ENCODE measurements at places on chromosomes 7 and 10. TPM values are rescaled to one million over a fixed set of nuclear protein-coding genes. Genes with fewer than 3 reads are reported as not detected.

- DNase-seq: no peak
Observed at GRCh38 chr7:157775021-157775559, 438.3 kb downstream of the DNAJB6 start.

Gene DEPP1
- 0.28 TPM for total RNA-seq

GRCh38 chr7:131097662-131098376 lies 229.9 kb upstream of the MKLN1 start:
- DNase-seq: peak; percentile 41

GRCh38 chr7:158546214-158546613 lies 41.4 kb downstream of the PTPRN2 start:
- no peak for DNase-seq

- no peak for DNase-seq
Observed at GRCh38 chr10:42971251-42971599, 105.6 kb upstream of the RET start.

GRCh38 chr7:131839967-131840690 lies 283.7 kb upstream of the PODXL start:
- DNase-seq: no peak

DNA sequence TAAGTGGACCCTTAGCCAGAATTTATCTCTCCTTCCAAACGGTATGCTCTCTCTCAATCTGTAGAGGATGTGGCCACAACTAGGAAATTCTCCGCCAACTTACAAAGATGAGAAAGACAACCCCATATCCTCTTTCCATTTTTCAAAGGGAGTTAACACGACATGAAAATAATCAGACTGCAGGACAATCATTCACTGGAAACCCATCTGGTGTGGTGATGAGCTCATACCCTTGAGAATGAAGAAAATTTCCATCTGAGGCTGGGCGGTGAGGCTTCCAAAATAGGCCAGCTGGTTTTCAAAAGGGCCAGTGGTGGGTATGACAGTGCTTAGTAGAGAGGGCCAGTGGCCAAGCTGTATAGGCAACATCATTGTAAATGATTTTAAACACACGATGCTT lies 369.6 kb downstream of the FRMD4A start:
- no peak for DNase-seq

Gene BHLHA15
- total RNA-seq: 0.23 TPM

- DNase-seq: no peak
Observed at GRCh38 chr7:31098642-31099360, 46.7 kb downstream of the ADCYAP1R1 start.

GRCh38 chr10:188546-188945 lies 53.3 kb downstream of the ZMYND11 start:
- no peak for DNase-seq

DNA sequence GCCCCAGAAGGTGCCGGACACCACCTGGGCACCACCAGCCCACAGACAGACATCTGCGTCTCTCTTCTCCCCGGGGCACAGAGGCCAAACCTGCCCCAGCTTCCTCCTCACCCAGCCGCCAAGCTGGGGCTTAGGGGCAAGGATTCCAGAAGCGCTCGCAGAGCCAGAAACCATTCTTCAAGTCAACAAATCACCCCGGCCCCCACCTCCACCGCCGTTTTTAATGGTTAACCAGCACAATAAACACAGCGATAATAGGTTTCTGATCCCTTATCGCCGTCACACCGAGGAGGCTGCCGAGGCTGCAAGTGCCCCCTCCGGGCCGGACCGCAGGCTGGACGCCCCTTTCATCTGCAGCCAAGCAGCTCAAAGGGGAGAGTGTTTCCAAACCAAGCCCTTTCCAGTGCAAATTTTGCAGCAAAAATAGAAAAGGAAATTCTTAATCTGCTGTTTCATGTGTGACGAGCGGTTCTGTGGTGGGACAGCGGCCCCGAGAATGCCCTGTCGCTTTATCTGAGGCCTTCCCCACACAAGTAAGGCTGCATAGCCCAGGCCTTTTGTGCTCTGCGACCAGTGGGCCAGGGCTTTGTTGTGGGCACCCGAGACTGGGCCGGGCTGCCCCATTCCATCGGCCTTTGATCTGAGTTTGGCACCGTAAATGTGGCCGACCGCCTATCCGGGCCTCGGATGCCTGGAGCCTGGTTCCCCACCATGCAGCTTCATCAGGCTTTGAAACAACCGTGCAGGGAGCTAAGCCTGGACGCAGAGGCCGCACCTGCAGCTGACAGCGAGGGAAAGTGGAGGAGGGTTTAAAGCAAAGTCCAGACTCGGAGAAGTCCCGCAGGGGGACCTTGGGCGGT lies 83.2 kb downstream of the FOXL3 start:
- no peak for DNase-seq

- no peak for DNase-seq
Observed at GRCh38 chr7:102096706-102097427, 189.8 kb upstream of the SH2B2 start.

Gene RAPGEF5
- total RNA-seq: 1.5 TPM

GRCh38 chr7:105611856-105612775 lies 30.8 kb upstream of the EFCAB10 start:
- no peak for DNase-seq

Gene RTKN2
- 4.8 TPM for total RNA-seq

GRCh38 chr7:74380720-74381119 lies 73.0 kb upstream of the GTF2IRD1 start:
- no peak for DNase-seq

- no peak for DNase-seq
Observed at GRCh38 chr7:47715631-47716068, 133.7 kb upstream of the TNS3 start.

DNA sequence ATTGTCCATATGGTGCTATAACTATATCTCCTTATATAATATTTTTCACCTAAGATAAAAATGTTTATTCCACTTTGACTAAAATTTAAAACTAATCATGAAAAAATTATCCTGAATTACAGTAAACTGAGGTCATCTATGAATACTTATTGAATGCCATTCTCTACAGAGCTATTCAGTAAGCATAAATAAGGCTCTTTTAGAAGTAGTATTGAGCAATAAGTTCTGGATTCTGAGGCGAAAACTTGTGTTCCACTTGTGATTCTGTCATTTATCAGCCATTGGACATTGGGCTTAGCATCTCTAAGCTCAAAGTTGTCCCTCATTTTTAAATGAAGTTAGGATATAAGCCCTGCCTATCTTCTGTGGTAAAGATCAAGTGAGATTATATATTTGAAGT lies 130.8 kb downstream of the WNT2 start:
- DNase-seq: no peak

Gene WIPF3
- total RNA-seq: not detected

DNA sequence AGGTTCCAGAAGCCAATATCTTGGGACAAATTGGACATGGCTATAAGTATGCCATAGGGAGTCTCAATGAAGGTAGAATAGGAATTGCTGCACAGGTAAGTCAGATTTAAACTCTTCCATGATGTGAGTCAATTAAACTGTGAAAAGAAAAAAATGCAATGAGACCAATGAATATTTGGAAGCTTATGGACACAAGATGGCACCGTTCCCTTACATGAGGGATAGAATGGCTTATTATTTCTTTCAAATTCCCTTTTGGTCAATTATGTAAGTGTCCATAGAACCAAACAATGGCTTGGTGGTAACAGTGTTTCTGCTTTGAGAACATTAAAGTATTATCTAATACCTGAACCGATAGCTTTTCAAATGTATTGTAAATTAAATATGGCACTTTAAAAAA lies 35.6 kb downstream of the ACADSB start:
- no peak for DNase-seq

Gene CFAP43
- total RNA-seq: 0.09 TPM

Gene SORBS1
- total RNA-seq: 1.0 TPM

Gene ACSL5
- 32.0 TPM for total RNA-seq

DNA sequence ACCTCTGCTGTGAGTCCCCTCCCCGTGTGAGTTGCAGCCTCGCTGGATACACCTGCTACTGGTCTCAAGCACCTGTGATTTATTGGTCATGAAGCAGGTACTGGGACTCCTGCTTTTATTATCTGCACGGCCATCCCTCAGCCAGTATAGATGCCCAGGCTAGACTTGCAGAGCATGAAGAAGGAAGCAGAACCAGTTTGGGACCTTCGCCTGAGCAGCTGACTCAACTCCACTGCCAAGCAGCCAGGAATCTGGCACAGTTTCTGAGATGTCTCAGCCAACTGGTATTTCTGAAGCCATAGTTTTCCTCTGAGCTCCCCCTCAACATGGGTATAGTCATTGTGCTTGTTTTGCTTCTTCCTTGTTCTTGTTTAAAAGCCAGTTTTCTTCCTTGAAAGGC lies 28.0 kb upstream of the SLC39A12 start:
- DNase-seq: no peak

DNA sequence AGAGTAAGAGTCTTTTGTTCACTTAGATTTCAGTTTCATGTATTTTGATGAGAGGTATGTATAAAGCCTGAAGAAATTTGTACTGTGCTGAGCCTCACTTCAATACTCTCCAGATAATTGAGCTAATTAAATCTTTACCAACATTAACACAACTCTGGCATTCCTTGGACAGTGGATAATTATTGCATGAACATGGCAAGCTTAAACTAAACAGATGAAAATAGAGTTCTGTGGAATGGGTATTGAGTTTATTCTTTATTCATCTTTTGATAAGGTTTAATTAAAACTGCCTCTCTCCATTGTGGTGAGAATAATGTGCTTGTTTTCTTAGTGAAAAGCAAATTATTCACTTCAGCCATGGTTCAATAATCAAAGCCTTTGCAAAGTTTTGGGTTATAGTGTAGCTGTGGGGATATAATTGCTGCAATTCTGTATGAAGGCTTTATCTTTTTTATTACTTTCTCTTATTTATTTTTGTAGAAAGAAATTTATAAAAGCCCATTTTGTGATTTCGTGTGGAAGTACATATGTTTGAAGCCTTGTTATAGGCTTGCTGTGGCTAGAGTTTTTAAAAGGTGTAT lies 126.4 kb upstream of the FZD1 start:
- no peak for DNase-seq

Gene LIPK
- total RNA-seq: not detected

DNA sequence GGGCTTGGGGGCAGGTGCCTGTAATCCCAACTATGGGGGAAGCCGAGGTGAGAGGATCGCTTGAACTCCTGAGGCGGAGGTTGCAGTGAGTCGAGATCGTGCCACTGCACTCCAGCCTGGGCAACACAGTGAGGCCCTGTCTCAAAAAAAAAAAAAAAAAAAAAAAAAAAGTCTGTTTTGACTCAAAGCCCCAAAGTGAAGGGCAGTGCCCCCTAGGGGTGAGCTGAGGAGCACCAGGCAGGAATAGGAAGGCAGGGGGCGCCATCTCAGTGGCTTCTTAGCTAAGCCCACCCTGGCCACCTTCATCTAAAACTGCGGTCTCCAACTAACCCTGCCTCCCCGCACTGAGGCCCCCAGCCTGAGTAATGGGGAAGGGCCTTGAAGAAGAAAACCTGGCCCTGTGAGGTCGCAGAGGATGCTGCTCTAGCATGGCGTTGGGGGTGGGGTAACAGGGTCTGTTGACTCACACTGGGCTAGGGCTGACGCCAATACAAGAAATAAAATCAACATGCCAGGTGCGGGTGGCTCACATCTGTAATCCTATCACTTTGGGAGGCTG lies 9.8 kb downstream of the PODXL start:
- peak; percentile 79 for DNase-seq

GRCh38 chr10:109912335-109913281 lies 10.7 kb downstream of the XPNPEP1 start:
- DNase-seq: no peak

- DNase-seq: no peak
Observed at GRCh38 chr7:127375631-127376030, 16.9 kb downstream of the ZNF800 start.

- DNase-seq: peak; percentile 9
Observed at GRCh38 chr10:72702868-72703581, 11.1 kb downstream of the MCU start.

DNA sequence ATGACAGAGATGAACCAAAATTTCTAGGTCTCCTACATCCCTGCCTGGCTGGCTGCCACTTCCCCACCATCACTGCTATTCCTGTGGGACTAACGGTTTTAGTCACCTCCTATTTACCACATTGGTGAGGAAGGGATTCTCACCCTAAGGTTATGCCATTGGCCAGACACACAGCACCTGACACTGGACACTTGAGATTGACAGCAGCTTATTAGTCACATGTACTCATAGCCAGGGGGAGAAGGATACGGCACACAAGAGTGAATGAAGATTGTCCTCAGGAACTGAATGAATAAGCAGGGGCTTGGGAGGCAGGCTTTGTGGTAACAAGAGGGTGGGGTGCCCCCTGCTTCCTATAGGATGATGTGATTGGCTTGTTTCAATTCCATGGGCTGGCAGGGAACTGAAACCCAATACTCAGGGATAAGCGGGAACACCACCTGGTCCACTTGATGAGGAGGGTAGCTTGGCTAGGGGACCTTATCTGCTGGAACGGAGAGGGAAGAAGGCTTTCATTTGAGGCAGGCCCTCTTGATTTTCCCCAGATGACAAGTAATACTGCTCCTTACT lies 99.0 kb downstream of the SPAG6 start:
- no peak for DNase-seq

Gene PWWP2B
- 2.9 TPM for total RNA-seq

GRCh38 chr10:128137877-128138276 lies 11.7 kb upstream of the MKI67 start:
- no peak for DNase-seq

Gene ANKRD2
- total RNA-seq: not detected

Gene GOLGA7B
- total RNA-seq: 0.47 TPM

- peak; percentile 35 for DNase-seq
Observed at GRCh38 chr10:6204341-6205191, 1.8 kb downstream of the PFKFB3 start.

- DNase-seq: no peak
Observed at GRCh38 chr7:9023675-9024294, 590.4 kb downstream of the NXPH1 start.

GRCh38 chr10:51397695-51398094 lies 301.7 kb downstream of the CSTF2T start:
- DNase-seq: no peak

GRCh38 chr7:42274053-42274452 lies 37.0 kb upstream of the GLI3 start:
- no peak for DNase-seq

Gene CFTR
- not detected for total RNA-seq

Gene FGL2
- 0.16 TPM for total RNA-seq

Gene EGR2
- total RNA-seq: 53.9 TPM

Data from activated CD4-positive, alpha-beta T cell treated with anti-CD3 and anti-CD28 coated beads for 36 hours (primary cell).